ENCODE measurements at places on chromosomes 4 and X.

- no peak for DNase-seq
These were observed 114.8 kb upstream of the VAMP7 start for GRCh38 chrX:155766321-155766720.

- DNase-seq, result no peak
These were observed 16.4 kb downstream of the INTS6L start for GRCh38 chrX:135536877-135537276.

- DNase-seq, result peak; percentile 35
These were observed 50.8 kb downstream of the PRPS1 start for GRCh38 chrX:107678957-107679740.

DNA sequence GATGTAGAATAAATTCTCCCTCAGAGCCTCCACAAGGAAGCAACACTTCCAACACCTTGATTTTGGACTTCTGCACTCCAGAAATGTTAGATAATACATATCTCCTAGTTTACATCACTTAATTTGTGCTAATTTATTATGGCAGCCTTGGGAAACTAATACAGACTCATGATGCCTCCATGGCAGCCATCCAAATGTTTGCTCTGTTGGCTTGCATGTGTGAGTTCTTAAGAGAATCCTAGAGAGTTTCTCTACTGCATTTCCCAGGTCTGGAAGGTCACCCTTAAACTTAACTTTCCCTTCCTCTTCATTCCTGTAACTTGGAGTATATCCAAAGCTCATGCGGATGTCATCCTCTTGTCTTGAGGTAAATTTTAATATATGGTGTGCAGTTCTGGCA lies 956.1 kb downstream of the ADGRL3 start:
- DNase-seq, result no peak

GRCh38 chrX:148960060-148960459 lies 459.6 kb downstream of the AFF2 start:
- DNase-seq, result no peak

DNA sequence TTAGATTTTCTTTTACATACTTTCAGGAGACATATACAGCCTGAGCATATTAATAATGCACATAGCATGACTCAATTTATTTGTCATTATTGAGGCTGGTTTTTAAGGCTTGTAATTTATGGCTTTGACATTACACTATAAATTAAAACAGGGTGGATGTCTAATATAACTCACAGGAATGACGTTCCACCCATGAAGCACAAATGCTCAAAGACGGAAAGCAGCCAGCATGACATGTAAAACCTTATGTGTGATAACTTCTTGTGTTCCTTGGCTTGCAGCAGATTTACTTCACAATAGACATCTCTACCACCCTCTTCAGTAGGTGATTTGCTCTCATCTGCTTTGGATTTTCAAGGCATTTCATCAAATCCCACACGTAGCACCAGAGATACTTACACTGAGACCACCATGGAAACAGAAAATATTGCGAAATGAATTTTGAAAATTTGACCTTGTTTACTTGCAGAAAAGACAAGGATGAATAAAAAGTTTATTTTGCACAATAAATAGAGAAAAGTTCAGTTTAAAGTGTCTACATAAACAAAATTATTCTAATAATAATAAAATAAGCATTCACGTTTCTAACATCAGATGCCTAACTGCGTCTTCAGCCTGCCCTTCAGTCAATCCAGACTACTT lies 64.7 kb upstream of the BTC start:
- DNase-seq, result no peak

- no peak for DNase-seq
These were observed 107.5 kb downstream of the STK32B start for GRCh38 chr4:5158825-5159224.

- DNase-seq, result no peak
These were observed 520.7 kb upstream of the HS3ST1 start for GRCh38 chr4:11949355-11949754.

DNA sequence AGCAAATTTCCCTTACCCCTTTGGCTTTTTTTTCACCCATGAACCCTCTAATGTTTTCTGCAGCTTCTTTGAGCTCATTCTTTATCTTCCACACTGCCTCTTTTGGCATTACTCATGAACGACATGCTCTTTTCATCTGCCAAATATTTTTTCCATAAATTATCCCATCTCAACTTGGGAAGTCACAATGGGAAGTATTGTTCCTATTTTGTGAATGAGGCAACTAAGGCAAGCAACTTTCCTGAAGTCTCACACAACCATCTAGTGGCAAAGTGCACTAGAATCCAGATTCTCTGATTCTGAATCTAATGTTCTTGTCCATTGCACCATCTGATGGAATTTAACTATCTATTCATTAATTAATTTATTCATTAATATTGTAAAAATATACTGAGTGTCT lies 625 bp downstream of the RTL9 start:
- DNase-seq, result no peak

- DNase-seq, result no peak
These were observed 22.8 kb upstream of the NSG1 start for GRCh38 chr4:4364061-4364460.
